ENCODE measurements at places on chromosomes 4 and X.

GRCh38 chrX:46803140-46803539 lies 33.7 kb upstream of the RP2 start:
- DNase-seq = no peak

DNA sequence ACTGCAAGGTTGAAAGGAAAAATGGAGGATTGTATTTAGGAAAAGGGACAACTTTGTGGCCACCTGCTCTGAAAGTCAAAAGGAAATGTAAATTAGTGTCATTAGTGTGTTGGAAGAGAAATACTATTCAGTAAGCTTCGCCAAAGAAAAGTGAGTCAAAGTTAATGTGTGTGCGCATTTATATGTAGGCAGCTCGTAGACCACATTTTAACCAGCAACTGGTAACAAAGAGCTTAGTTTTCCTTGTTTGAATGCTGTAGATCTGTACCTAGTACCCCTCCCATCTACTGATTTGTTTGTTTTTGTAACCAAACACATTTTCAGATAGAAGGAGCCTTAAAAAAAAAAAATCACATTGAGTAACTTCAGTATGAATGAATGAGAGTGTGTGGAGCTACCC lies 69.3 kb downstream of the GPAT3 start:
- DNase-seq = no peak

GRCh38 chrX:154505734-154506133 lies 10.3 kb downstream of the FAM3A start:
- no peak for DNase-seq

GRCh38 chr4:76968937-76969336 lies 19.4 kb downstream of the SEPTIN11 start:
- DNase-seq = no peak

DNA sequence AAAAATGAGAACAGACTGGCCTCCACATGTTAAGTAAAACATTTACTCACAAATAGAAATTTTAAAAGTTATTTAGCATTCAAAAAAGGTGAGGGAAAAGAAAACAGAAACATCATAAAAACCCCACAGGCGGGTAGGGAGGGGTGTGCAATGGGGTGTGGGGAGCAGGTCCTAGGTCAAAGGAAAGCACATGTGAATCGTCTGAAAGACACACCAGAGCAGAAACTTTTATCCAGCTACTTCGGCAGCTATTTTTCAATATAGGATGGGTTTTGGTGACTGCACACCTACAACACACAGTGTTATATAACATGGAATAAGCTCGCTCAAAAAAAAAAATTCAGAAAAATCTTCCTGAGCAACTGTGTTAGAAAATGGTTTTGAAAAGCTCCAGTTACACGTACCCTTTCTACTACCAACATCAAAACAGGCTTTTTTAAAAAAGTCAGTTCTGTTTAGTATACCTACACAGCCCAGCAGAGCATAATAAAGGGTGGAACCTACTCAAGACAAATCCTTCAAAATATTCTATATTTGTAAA lies 1.6 kb downstream of the OTUD4 start:
- DNase-seq = peak; percentile 23

DNA sequence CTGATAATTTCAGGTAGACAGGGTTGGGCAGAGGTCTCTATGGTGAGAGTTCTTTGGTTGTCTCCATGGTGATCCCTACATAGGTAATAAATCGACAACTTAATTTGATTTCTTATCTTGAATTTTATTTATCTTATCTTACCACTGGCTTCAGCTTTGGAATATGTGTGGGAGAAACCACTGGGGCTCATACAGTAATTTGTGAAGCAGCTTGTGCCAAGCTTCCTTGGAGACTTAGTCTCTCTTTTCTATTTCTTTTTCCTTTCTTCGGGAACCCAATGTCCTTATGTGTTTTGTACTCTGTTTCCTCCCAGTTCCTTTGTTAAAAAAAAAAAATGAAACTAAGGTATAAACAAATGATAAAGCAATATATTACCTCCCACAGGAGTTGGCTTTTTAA lies 242.4 kb upstream of the CNKSR2 start:
- no peak for DNase-seq

GRCh38 chrX:10648614-10649013 lies 28.2 kb upstream of the MID1 start:
- no peak for DNase-seq

- DNase-seq = no peak
Measured at GRCh38 chr4:6594826-6595355, 19.9 kb downstream of the MAN2B2 start.

DNA sequence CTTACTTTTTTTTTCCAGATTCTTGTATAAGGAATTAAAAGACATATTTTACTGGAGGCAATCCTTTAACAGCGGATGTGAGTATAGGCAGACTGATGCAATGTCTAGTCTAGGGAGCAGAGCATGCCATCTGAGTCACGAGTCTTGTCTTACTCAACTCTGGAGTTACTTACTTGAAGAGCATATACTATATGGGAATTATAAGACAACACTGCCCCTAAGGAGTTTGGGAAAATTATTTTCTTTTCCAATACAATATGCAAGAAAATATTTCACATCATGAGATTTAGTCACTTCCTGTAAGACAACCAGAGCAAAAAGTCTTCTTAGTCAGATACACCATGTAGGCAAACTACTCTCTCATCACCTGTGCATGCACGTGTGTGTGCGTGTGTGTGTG lies 537.3 kb upstream of the FTHL17 start:
- DNase-seq = no peak

DNA sequence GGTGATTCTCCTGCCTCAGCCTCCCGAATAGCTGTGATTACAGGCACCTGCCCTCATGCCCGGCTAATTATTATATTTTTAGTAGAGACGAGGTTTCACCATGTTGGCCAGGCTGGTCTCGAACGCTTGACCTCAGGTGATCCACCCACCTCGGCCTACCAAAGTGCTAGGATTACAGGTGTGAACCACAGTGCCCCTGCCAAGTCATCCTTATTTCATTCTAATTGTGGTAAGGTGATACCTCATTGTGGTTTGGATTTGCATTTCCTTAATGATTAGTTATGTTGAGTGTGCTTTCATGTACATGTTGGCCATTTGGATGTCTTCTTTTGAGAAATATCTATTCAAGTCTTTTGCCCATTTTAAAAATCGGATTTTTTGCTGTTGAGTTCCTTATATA lies 93.0 kb downstream of the USP9X start:
- DNase-seq = peak; percentile 21

- no peak for DNase-seq
Measured at GRCh38 chr4:89215736-89216135, 91.9 kb downstream of the GPRIN3 start.

GRCh38 chr4:125801373-125801772 lies 486.6 kb downstream of the FAT4 start:
- DNase-seq = no peak

- DNase-seq = no peak
Measured at GRCh38 chr4:147532896-147533295, 52.0 kb downstream of the EDNRA start.

GRCh38 chr4:15385928-15386327 lies 41.9 kb upstream of the C1QTNF7 start:
- DNase-seq = no peak

DNA sequence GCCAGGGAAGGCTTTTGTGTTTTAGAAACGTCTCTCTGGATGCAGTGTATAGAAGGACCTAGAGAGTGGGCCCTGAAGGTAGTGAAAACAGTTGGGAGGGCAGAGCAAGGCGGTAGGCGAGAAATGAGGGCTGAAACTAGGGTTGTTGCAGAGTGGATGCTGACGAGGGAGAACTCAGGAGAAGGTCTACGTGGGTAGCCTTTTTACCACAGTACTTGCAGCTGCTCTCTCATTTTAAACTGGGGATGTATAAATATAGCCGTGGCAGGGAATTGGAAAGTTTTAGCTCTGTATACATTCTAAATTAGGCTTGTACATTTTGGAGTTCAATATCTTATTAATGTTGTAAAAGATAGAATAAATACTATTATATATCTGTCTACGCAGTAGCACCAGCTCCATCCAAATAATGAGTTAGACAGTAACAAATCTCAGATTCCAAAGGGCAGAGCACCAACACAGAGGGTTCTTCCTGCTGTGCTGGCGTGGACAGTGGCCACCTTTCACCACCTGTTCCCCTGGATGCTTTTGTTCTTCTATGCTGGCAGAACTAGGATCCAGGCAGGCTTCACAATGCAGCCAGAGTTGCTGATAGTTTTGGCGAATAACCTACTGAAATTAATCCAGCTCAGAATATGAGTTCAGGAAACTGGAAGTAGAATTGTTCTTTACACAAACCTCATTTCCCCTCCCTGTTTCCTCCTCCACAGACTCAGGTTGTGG lies 31.7 kb downstream of the CCNG2 start:
- no peak for DNase-seq

DNA sequence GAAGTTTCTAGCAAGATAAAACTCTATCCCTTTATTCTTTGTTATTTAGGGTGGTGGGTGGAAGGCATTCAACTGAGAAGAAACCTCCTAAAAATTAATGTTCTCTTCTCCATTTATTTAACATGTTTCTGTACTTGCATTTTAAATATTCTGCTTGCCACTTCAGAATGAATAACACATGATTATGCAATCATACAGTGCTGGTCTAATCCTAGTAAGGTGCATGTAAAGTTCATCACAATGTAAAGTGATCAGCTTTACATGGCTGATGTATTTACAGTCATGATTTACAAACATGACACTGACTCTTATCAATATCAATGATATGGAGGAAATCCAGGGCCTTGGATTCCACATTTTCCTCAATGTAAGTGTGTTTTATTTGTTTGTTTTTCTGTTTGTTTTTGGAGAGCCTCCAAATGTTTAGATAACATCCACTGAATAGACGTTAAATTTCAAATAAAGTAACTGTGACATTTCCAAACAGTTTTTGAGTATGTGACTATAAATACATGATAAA lies 342.1 kb upstream of the CTSO start:
- no peak for DNase-seq

DNA sequence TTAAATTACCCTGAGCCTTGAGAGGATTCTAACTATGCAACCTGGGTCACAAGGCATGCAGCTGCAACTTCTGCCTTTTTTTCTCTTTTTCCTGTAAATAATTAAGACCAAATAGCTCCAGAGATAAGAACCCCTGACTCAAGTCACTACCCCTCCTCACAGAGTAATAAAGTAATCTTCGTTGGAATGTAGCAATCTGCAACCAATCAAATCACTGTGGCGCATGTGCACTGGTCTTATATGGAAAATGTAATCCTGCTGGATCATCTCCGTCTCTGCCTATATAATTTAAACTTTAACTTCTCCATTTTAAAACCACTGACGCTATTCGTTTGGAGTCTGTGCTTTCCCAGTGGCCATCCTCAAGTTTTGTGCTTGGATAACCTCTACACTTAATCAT lies 6.1 kb upstream of the EFHC2 start:
- DNase-seq = no peak

GRCh38 chr4:164550989-164551712 lies 202.8 kb upstream of the SMIM31 start:
- DNase-seq = no peak

GRCh38 chr4:92658318-92658717 lies 354.6 kb downstream of the GRID2 start:
- no peak for DNase-seq

DNA sequence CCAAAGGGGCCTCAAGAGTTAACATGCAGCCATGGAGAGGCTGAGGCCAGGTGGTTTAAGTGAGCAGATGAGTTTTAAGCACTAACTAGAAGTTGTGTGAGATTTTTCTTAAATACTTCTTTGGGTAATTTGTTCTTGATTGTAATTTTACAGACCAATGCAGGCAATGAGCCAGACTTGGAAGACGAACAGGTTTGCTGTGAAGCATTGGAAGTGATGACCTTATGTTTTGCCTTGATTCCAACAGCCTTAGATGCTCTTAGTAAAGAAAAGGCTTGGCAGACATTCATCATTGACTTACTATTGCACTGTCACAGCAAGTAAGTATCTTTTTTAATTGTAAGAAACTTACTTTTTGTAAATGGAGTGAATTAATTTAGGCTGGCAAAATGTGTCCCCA lies 103.9 kb downstream of the USP9X start:
- no peak for DNase-seq

GRCh38 chrX:11426712-11427452 lies 133.7 kb downstream of the AMELX start:
- DNase-seq = no peak

GRCh38 chr4:169727616-169728015 lies 30.1 kb downstream of the HPF1 start:
- DNase-seq = no peak

DNA sequence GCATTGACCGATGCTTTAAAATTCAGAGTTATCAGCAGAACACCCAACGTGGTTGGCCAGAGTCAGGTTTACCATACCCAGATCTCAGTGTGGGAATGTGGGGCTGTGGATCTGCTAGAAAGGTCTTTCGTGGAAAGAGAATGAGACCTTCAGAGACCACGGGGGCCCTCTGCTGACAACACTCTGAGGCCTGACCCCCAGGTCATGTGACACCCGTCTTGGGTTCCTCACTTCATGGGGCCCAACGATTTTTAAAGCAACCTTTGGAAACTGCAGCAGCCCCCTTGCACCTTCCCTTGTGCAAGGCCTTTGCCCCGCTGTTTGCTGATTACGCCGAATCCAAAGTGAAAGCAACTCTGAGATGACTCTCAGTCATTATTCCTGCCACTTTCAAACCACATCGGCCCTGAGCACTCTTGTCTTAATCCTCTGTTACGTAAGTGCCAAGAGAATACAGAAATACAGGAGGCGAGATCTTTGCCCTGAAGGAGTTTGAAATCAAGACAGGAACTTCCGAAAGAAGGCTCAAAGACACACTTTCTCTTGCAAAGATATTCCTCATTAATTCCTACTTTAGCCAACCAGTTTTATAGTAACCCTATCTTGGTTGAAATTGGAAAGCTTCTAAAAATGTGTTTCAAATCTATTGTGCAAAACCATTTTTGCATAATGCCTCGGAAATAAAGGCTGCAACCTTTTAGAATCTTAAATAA lies 88.3 kb downstream of the EVC2 start:
- DNase-seq = no peak

GRCh38 chrX:132231587-132231986 lies 12.3 kb upstream of the RAP2C start:
- DNase-seq = no peak

DNA sequence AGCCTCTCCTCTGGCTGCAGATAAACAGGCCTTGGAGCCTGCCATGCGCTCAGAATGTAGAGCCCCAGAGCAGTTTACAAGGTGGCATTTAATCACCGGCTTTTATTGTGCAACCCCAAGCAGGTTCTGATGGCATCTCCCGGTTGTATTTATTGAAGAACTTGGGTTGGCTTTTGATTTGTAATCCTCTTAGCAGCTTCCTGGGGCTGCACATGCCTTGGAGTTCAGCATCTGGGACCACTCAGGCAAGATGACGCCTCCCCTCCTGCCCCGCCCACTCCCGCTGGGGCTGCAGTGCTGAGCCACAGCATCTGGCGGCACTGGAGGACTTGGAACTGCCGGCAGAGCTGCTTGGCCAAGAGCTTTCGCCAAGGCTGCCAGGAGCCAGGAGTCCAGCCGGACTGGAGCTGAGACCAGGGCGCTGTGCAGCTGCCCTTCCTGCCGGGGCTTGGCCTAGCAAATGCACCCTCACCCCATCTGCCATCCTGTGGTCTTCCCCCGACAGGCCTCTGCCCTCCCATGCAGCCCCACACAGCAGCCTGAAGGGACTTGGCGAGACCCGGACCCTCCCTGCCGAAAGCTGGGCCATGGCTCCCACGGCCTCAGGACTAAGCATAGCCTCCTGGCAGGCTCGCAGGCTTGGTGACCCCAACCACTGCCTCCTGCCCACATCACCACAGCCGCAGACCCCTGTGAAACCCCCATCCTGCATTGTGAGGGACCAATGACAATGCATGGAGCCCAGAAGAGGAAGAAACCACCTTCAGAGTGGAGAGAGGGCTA lies 5.4 kb downstream of the HTRA3 start:
- DNase-seq = no peak

- peak; percentile 22 for DNase-seq
Measured at GRCh38 chr4:86891762-86892635, at the start of gene C4orf36. C4orf36 (minus strand) TSS chr4:86892422; CDS start chr4:86891520, 902 bp downstream.

- peak; percentile 69 for DNase-seq
Measured at GRCh38 chrX:7925867-7926472, 1.2 kb downstream of the PNPLA4 start.

Measured in CD4-positive, alpha-beta memory T cell (primary cell).